ENCODE measurements at places on chromosomes 16 and 17. TPM values are rescaled to one million over a fixed set of nuclear protein-coding genes. Genes with fewer than 3 reads are reported as not detected.

- peaks cover 65% of the 10 kb centered on the region for H3K27me3 ChIP-seq
- H3K4me3 ChIP-seq: peak within 1 kb of the TSS; percentile 32
- no peak within 1 kb of the TSS for H3K27ac ChIP-seq
- H3K36me3 ChIP-seq: no peaks in the 10 kb centered on the region
- H3K4me1 ChIP-seq: peaks cover 31% of the 10 kb centered on the region
These were observed at the start of gene TBX2 for GRCh38 chr17:61399131-61400065. Gene TBX2, plus strand, starts transcription at chr17:61399843. Its CDS starts 334 bp downstream, at chr17:61400177.

DNA sequence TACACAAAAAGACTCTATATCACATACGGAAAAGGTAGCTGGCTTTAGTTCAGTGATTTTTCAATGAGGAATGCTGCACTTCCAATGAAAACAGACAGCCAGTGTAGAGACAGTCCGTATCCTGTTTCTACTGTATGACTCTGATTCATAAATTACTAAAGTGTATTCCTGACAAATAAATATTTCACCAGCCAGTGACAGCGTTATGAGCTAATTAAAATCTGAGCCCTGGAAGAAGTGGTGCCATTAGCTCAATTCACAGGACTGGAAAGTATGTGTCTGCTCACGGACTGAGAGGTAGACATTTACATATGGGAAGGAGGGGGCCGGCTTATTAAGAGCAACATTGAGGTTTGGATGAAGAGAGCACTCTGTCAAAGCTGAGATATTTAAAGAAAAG lies 207.9 kb upstream of the RBFOX1 start:
- H3K27ac ChIP-seq: no peak overlapping the region
- no peaks in the 10 kb centered on the region for H3K4me1 ChIP-seq
- no peak for DNase-seq

GRCh38 chr17:29283496-29283895 lies 10.5 kb downstream of the NUFIP2 start:
- peaks cover 90% of the 10 kb centered on the region for H3K36me3 ChIP-seq
- peaks cover 56% of the 10 kb centered on the region for H3K4me1 ChIP-seq
- no peaks in the 10 kb centered on the region for H3K27me3 ChIP-seq
- peak overlapping the region; percentile 20 for H3K4me3 ChIP-seq
- no peak for DNase-seq
- no peak overlapping the region for H3K27ac ChIP-seq

- H3K27ac ChIP-seq: peak overlapping the region; percentile 43
- H3K4me3 ChIP-seq: no peak overlapping the region
- H3K36me3 ChIP-seq: peaks cover 23% of the 10 kb centered on the region
- peak; percentile 56 for DNase-seq
- peaks cover 13% of the 10 kb centered on the region for H3K4me1 ChIP-seq
These were observed 124.8 kb downstream of the MAP2K6 start for GRCh38 chr17:69539274-69539673.

DNA sequence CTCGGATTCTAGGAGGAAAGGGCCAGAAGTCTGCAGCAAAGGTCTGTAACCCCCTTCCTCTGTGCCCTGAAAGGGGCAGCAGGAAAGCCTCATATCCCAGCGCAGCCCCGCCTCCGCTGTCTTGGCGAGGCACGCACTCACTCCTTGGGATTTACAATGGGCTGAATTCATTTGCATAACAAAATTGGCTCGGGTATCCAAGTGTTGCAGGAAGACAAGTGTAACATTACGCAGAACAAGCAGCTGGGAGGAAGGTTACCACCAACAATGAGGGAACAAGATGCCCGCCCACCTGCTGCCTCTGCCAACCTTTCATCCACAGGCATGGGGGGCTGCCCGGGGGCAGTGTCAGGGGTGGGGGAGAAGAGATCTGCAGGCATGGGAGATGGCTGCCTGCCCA lies 130.4 kb downstream of the MRM1 start:
- peaks cover 7% of the 10 kb centered on the region for H3K27me3 ChIP-seq
- no peak overlapping the region for H3K4me3 ChIP-seq
- DNase-seq: no peak
- no peak overlapping the region for H3K27ac ChIP-seq

GRCh38 chr16:1538804-1539520 lies 5.5 kb downstream of the TMEM204 start:
- H3K27me3 ChIP-seq: no peaks in the 10 kb centered on the region
- DNase-seq: peak; percentile 70
- peaks cover 56% of the 10 kb centered on the region for H3K4me1 ChIP-seq
- peaks cover 57% of the 10 kb centered on the region for H3K36me3 ChIP-seq

The HBQ1 gene
- total RNA-seq: 3.2 TPM

The GJD3 gene
- not detected for total RNA-seq

- H3K4me1 ChIP-seq: peaks cover 17% of the 10 kb centered on the region
- no peak for DNase-seq
- H3K27me3 ChIP-seq: no peaks in the 10 kb centered on the region
These were observed 58.3 kb downstream of the SIAH1 start for GRCh38 chr16:48326915-48327314.

The PRKCB gene
- total RNA-seq: 101 TPM

GRCh38 chr17:73027130-73027741 lies 65.3 kb downstream of the SLC39A11 start:
- no peak overlapping the region for H3K27ac ChIP-seq
- H3K4me1 ChIP-seq: no peaks in the 10 kb centered on the region
- H3K4me3 ChIP-seq: no peak overlapping the region
- H3K27me3 ChIP-seq: no peaks in the 10 kb centered on the region
- no peak for DNase-seq
- peaks cover 34% of the 10 kb centered on the region for H3K36me3 ChIP-seq

The ZFPM1 gene
- total RNA-seq: 15.0 TPM

The ADGRG3 gene
- total RNA-seq: not detected

GRCh38 chr16:84763629-84764028 lies 56.2 kb upstream of the CRISPLD2 start:
- H3K27ac ChIP-seq: peak overlapping the region; percentile 2
- H3K27me3 ChIP-seq: no peaks in the 10 kb centered on the region

GRCh38 chr17:9286434-9286833 lies 265.1 kb downstream of the NTN1 start:
- DNase-seq: no peak
- H3K4me1 ChIP-seq: peaks cover 32% of the 10 kb centered on the region
- H3K4me3 ChIP-seq: no peak overlapping the region
- no peaks in the 10 kb centered on the region for H3K27me3 ChIP-seq

GRCh38 chr17:45441526-45442310 lies 9.0 kb upstream of the ARHGAP27 start:
- DNase-seq: no peak
- H3K4me3 ChIP-seq: no peak overlapping the region
- H3K27ac ChIP-seq: no peak overlapping the region
- H3K36me3 ChIP-seq: peaks cover 6% of the 10 kb centered on the region
- H3K27me3 ChIP-seq: no peaks in the 10 kb centered on the region

DNA sequence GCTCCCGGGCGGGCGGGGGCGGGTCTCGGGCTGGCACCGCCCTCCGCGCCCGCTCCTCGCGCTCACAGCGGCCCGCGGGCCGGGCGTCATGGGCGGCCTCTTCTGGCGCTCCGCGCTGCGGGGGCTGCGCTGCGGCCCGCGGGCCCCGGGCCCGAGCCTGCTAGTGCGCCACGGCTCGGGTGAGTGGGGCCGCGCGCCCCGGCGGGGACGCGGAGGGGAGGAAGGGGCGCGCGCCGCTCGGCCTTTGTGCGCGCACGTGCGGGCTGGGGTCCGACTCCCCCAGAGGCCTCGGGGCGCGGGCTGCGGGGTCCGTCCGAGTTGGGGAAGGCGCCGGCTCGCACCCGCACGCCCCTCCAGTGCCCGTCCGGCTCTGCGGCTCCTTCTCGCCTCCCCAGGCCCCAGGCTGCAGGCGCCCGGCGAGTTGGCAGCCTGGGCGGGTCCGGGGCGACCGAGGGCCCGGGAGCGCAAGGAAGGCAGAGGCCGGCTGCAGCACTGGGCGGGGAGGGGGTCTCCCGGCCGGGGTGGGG lies at the start of gene NME4:
Gene NME4, plus strand, starts transcription at position 65 of the 527 bp plus-strand sequence. Its CDS starts 24 bp downstream, at position 89.
- peaks cover 27% of the 10 kb centered on the region for H3K4me1 ChIP-seq
- peak; percentile 21 for DNase-seq
- H3K27ac ChIP-seq: peak within 1 kb of the TSS; percentile 66
- peaks cover 2% of the 10 kb centered on the region for H3K36me3 ChIP-seq
- H3K4me3 ChIP-seq: peak within 1 kb of the TSS; percentile 74

GRCh38 chr17:42271006-42271778 lies 5.0 kb downstream of the STAT5B start:
- no peak for DNase-seq
- H3K27me3 ChIP-seq: no peaks in the 10 kb centered on the region
- H3K4me1 ChIP-seq: peaks cover 67% of the 10 kb centered on the region
- H3K4me3 ChIP-seq: peak overlapping the region; percentile 97

DNA sequence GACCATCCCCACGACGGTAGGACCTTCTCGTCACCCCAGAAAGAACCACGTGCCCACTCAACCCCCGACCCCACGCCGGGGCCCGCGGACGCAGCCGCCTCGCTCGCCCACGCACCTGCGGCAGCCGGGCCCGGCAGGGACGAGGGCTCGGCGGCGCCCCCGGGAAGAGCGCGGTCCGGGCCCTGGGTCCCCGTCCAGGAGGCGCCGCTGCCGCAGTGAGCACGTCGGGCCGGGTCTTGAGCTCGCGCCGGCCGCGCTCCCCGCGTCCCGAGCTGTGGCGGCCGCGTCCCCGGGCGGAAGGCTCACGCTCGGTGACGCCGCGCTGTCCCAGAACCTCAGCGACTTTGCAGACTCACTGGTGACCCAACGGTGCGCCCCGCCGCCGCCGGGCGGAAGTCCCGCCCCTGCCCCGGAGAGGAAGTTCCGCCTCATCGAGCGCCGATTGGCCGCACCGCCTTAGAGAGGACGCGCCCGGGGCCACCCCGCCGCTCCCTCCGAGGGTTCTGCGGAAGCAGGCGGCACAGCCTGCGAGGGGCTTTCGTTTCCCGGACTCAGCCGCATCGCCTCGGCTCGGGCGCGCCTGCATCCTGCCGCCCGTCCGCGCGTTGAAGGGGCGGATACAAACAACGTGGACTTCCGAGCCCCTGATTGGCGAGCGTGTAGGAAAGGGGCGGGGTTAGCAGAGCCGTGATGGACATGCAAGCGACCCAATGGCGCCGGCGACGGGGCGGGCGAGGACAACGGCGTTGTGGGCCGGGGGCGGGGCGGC lies 793 bp upstream of the RAB40C start:
- DNase-seq: peak; percentile 98
- H3K4me3 ChIP-seq: peak overlapping the region; percentile 83

- H3K36me3 ChIP-seq: no peaks in the 10 kb centered on the region
- H3K4me3 ChIP-seq: no peak overlapping the region
- H3K27ac ChIP-seq: no peak overlapping the region
- H3K4me1 ChIP-seq: peaks cover 9% of the 10 kb centered on the region
These were observed 220.6 kb downstream of the NTN1 start for GRCh38 chr17:9241774-9242496.

GRCh38 chr16:80366023-80366422 lies 174.8 kb upstream of the DYNLRB2 start:
- no peaks in the 10 kb centered on the region for H3K4me1 ChIP-seq
- H3K27me3 ChIP-seq: no peaks in the 10 kb centered on the region
- no peak overlapping the region for H3K4me3 ChIP-seq
- no peak for DNase-seq
- H3K36me3 ChIP-seq: no peaks in the 10 kb centered on the region

The DHRS7C gene
- total RNA-seq: not detected

The C16orf54 gene
- 22.4 TPM for total RNA-seq

- DNase-seq: no peak
- H3K36me3 ChIP-seq: no peaks in the 10 kb centered on the region
- H3K27me3 ChIP-seq: peaks cover 23% of the 10 kb centered on the region
- no peak overlapping the region for H3K27ac ChIP-seq
- no peaks in the 10 kb centered on the region for H3K4me1 ChIP-seq
- no peak overlapping the region for H3K4me3 ChIP-seq
These were observed 27.7 kb downstream of the RTN4RL1 start for GRCh38 chr17:1997289-1997926.

GRCh38 chr17:78781893-78782304 lies at the start of gene CYTH1:
Gene CYTH1, minus strand, starts transcription at chr17:78782273. Its CDS starts 50 bp downstream, at chr17:78782223.
- peaks cover 19% of the 10 kb centered on the region for H3K36me3 ChIP-seq
- H3K4me3 ChIP-seq: peak within 1 kb of the TSS; percentile 79

GRCh38 chr17:49021095-49021767 lies 24.0 kb downstream of the IGF2BP1 start:
- H3K27ac ChIP-seq: no peak overlapping the region
- no peaks in the 10 kb centered on the region for H3K4me1 ChIP-seq
- no peak overlapping the region for H3K4me3 ChIP-seq

- peak; percentile 32 for DNase-seq
- H3K4me1 ChIP-seq: peaks cover 54% of the 10 kb centered on the region
- H3K27ac ChIP-seq: peak overlapping the region; percentile 92
- no peaks in the 10 kb centered on the region for H3K27me3 ChIP-seq
- H3K4me3 ChIP-seq: peak overlapping the region; percentile 99
- H3K36me3 ChIP-seq: peaks cover 37% of the 10 kb centered on the region
These were observed 763 bp downstream of the ZKSCAN2 start for GRCh38 chr16:25256695-25257469.

- no peaks in the 10 kb centered on the region for H3K36me3 ChIP-seq
- DNase-seq: peak; percentile 87
- H3K27ac ChIP-seq: no peak overlapping the region
- no peak overlapping the region for H3K4me3 ChIP-seq
These were observed 3.9 kb downstream of the GLIS2 start for GRCh38 chr16:4319454-4320421.

DNA sequence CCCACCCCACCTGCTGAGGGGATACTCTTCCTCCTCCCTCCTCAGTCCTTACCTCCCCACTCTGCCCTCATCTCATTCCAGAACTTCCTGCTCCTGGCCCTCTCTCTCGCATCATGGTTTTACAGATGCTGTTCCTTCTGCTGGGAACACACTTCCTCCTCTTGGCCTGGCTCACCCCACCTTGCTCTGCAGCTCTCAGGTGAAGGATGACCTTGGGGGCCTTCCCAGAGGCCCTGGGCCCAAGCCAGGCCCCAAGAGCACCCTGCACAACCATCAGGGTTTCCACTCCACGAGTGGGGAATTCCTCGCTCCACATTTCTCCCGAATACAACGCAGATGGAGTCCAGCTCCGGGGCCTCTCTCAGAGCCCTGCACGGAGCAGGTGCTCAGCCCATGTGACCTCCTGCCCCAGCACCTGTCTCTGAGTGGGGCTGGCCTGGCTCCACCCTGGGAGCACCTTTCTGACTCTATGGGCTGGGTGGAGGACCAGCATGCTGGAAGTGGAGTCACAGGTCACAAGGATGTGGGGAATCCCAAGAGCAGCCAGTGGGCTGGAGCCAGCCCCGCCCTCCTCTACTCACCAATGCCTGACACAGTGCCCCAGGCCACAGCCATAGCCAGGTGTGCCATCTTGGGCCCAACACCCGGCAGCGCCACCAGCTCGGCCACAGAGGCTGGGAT lies 4.5 kb downstream of the NTHL1 start:
- no peak overlapping the region for H3K27ac ChIP-seq
- H3K36me3 ChIP-seq: peaks cover 1% of the 10 kb centered on the region
- no peak for DNase-seq
- no peaks in the 10 kb centered on the region for H3K27me3 ChIP-seq
- H3K4me3 ChIP-seq: no peak overlapping the region
- H3K4me1 ChIP-seq: peaks cover 9% of the 10 kb centered on the region

The IL17C gene
- not detected for total RNA-seq
